ENCODE measurements at places on chromosomes 1 and 21.

DNA sequence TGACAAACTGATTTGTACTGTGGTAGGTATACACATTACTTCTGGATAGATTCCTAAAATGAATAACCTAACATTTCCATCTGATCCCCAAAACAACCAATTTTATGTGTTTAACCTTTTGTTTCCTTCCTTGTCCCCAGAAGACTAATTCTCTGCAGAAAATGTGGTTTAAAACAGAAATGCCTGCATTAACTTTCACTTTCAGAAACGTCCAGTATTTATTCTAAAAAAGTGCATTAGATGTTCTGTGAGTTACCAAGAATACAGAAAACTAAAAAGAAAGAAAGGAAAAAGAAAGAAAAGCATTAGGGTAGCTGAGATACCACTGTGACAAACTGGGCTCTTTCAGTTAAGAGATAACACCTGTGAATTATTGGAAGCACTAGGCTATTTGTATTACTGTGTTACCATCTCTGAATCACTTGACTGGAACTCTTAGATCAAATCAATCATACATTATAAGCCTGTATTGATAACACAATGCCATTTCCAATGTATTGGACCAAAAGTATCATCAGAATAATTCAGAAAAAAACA is 177.7 kb downstream of the NCAM2 start:
- DNase-seq = no peak

DNA sequence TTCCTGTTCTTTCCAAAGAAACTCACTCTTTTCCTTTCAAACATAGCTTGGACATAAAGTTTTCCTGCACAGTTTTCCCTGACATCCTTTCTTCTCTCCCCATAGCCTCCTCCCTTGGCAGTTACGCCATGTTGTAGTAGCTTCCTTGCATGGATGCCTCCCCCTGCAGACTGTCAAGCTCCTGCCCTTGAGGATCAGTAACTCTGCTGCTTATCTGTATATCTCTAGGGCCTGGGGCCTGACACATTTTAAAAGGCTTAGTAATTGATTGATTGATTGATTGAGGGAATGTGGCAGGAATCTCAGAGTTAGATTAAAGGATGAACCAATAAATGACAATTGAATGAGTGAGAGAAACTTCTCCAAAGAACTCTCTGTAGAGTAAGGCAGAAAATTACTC is 143.7 kb downstream of the NEK7 start:
- no peak for DNase-seq

DNA sequence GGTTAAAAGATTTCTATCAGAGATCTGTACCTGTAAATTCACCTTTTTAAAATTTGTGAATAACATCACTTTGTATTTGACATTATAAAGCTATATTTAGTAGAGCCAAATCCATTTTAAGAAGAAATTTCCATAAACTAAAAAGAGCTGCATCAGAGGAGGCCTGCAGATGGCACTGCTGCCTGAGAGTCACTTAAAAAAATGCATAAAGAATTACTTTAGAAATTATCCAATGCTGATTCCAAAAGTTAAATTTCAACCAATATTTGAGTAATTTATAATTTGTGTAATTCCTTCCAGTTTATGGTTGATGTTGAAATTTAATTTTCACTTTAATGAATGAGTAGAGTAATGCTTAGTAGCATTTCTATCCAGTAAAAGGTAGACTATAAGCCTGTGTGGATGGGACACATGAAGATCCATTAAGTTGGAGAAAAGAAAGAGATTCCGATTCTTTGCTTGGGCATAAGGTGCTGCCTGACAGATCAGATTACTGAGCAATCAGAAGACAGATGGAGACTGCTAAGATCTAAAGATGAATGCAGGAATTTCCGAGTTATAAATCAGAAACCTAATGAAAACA is 20.7 kb upstream of the RPE65 start:
- no peak for DNase-seq

DNA sequence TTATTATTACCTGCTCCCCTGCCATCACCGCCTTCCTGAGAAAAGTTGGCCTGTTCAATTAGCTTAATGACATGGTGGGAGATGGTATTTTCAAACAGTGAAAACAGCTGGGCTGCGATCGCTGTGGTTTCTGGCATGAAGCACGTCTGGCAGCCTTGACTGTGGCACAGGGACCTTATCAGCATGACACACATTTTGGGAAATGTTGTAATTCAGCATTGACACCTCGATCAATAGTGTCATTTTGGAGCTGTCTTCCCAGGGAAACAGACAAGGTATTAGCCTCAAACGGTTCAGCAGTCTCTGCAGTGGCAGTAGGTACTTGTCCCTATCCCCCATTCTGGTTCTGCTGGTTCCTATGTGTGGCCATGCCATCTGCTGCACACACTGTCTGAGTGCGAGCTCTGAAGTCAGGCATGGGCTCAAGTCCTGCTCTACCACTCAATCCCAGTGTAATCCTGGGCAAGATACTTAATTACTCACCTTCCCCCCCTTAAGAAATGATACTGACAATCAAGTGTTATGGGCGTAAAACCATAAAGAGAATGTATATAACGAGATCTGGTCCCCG is 154.5 kb upstream of the KCND3 start:
- DNase-seq = no peak

DNA sequence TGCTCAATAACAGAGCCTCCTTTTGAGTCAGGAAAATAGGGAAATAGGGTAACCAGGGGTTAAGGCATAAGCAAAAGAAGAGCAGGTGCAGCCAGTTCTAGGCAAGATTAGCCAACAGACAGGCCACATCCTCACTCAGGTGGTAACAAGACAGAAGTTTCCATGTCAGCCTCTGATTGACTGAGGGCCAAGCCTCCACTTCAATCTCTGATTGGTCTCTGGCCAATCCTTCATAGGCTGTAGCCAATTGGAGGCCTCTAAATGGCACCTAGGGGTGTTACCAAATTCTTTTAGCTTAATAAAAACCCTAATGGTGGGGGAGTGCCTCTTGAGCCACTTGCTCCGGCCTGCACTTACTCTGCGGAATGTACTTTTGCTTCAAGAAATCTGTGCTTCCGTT is 37.2 kb downstream of the LACTBL1 start:
- no peak for DNase-seq

DNA sequence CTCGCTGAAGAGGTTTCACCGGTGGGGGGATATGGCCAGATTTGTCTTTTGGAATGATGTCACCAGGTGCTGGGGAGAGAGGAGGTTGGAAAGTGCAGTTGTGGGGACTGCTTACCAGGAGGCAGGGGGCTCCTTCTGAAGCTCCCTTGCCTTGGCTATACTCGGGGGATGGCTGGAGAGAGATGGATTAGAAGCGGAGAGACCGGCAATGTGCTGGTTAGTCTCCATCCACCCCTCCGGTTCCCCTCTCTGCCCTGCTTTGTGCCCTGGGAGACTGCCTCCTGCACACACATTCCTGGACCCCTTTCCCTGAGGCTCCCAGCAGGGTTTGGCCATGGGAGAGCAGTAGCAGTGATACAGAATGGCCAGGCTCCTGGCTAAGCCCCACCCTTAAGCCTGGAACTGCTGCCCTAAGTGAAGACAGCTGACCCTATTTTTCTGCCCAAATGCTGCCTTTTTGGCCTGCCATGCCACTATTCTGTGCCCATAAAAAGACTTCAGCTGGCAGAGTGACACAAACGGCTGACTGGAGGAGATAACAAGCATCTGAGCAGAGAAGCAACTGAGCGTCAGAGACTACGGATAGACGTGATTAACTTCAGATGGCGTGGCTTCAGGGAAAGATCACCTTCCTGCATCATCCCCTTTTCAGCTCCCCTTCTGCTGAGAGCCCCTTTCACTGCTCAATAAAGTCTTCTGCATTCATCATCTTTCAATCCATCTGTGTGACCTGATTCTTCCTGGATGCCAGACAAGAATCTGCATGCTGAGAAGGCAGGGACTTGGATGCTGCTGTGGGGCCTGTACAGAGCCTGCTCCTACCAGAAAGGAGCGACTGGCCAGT is 14.5 kb upstream of the VPS13D start:
- DNase-seq = no peak

- no peak for DNase-seq
Measured at GRCh38 chr21:35615325-35615724, 445.0 kb downstream of the SETD4 start.

GRCh38 chr1:11629184-11630016 is 24.8 kb downstream of the FBXO2 start:
- no peak for DNase-seq

DNA sequence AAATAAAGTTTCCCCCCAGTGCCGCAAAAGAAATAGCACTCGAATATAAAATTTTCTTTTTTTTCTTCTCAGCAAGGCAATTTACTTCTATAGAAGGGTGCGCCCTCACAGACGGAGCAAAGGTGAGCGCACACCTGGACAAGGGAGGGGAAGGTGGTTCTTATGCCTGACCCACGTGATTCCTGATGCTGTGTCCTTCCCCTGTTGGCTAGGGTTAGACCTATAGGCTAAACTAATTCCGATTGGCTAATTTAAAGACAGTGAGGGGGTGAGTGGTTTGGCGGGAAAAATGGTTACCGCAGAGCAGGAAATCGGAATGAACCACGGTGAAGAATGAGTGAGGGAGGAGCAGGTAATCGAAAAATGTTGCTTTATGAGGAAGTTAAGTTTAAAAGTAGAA is 607 bp upstream of the FAAH start:
- no peak for DNase-seq

DNA sequence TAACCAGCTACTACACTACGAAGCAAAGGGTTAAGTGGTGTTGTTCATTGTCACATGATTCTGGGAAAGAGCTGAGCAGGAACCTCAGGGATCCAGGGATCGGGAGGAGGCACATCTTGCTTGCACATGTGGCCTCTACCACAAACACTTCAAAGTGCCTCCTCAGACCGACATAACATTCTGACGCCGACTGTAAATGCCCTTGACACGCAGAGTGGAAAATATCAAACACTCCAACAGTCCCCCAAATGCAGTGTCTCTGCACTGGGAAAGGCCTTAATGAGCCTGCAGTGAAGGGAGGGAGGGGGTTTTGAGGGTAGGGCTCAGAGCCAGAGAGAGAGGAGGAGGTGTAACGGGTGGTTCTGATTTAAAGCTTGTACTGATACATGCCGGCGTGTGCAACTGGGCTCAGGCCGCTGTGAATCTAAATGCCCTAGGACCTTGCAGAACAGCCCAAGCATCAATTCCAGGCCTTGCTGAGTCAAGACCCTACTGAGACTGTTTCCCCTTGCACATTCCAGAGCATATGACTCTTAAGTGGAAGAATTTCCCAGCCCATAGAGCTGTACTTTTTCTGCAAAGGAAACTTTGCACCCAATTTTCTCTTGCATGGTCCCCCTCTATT is 163.7 kb downstream of the NTMT2 start:
- DNase-seq = no peak

DNA sequence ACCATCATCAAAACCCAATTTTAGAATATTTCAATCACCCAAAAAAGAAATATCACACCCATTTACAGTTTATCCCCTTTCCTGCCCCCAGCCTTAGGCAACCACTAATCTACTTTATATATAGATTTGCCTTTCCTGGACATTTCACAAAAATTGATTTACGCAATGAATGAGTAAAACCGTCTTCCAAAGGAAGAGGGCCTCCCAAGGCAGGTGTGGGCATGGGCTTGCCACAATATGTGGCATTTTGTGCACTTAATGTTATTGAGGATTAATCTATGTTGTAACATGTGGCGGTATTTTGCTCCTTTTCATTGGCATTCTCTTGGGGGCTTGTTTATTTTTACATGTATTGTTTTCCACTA is 11.8 kb upstream of the BMP8B start:
- no peak for DNase-seq

- DNase-seq = no peak
Measured at GRCh38 chr1:94954263-94955220, 27.6 kb upstream of the CNN3 start.

DNA sequence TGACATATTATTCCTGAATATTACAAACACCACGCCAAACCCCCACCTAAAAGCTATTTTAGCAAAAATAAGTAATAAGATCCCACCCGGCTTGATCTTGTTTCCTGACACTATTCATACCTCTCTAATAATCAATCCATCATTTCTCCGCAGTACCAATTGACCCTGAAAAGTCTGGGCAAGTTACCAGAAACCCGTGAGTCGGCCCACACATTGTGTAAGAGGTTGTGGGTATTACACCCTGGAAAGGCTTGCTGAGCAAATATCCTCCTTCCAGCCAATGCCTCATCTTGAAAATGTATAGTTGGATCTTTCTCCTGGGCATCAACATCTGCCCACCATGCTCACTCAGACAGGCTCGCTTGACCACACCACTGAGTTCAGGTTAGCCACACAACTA is 451.0 kb downstream of the TTLL7 start:
- DNase-seq = no peak

DNA sequence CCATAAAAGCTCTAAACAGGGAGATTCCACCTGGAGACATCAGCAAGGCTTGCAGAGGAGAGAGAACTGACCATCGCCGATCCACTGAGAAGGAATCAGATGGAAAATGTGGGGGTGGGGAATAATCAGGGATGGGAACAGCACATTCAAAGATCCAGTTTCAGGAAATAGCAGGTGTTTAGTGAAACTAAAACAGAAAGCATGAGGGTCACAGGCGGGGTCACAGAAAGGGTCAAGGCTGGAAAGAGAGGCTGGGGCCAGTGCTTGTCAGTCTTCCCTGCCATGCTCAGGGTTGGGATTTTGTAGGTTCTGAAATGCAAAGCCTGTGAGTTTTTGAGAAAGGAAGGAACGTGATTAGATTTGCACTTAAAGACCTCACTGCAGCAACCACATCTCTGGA is 103.2 kb downstream of the HLCS start:
- DNase-seq = no peak

GRCh38 chr1:101728029-101728428 is 268.7 kb downstream of the OLFM3 start:
- no peak for DNase-seq

- DNase-seq = no peak
Measured at GRCh38 chr1:227943381-227944089, 4.2 kb downstream of the WNT9A start.

DNA sequence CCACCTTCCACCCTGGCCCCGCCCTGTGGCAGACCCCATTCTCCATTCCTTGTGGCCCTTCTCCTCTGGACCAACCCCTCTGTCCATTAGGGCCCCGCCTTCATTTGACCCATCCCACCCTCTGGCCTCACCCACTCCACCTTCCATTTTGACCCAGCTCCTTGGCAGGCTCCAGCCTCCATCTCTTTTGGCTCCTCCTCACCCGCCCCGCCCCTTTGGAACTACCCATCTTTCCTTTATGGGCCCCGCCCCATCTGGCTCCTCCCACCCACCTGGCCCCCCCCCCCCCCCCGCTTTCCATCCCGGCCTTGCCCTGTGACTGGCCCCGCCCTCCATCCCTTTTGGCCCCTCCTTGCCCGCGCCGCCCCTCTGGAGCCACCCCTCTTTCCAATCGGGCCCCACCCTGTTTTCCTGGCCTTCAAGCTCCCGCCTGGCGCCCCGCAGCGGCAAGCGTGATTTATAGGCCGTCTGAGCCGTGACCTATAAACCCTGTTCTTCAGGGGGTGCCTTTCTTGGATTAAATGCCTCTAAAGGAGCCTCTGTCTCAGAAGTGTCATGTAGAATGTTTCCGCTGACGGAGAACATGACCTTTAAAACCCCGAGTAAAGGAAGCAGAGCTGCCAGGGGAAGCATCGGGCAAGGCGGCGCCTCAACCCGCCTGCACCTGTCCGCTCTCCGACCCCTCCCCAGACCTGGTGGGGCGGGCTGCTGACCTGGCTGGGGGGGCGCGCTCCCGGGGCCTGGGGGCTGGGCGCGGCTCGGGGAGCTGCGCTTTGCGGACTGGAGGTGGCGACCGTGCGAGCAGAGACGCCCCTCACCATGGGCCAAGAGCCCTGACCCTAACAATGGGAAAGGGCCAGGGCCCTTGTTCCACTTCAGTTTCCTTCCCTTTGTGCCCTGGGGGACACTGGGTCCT is 178.0 kb downstream of the CAMTA1 start:
- peak; percentile 37 for DNase-seq

- no peak for DNase-seq
Measured at GRCh38 chr21:43624339-43624738, 34.9 kb downstream of the HSF2BP start.

GRCh38 chr1:183653876-183654451 is 848 bp upstream of the APOBEC4 start:
- DNase-seq = no peak

Measured in CD4-positive, alpha-beta T cell treated with Interferon gamma for 1 hour (primary cell).